Small intestine (tissue), 16 donors: ENCODE measurements at places on chromosomes 11 and 22.

- no peak for DNase-seq
Observed at GRCh38 chr11:97123237-97123636, 733.4 kb downstream of the JRKL start.

- no peak for DNase-seq
Observed at GRCh38 chr22:49997932-49998717, 14.4 kb downstream of the IL17REL start.

DNA sequence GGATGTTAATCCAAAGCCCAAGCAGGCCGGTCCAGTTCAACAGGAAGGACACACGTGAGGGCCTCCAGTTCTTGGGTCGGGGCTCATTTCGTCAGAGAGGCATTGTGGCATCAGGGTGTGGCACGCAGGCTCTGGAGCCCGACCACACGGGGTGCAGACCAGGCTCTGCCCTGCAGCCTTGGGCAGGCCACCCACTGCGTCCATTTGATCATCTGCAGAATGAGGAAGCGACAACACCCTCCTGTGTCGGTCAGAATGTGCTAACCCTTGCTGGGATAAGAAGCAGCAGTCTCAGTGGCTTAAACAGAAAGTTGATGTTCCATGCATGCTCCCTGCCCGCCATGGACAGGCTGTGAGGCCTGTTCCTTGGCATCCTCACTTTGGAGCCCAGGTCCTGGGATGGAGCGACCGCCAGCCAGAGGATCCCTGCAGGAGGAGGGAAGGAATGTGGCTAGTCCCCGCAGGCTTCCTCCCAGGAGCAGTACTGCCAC lies 10.8 kb downstream of the RIBC2 start:
- no peak for DNase-seq

- no peak for DNase-seq
Observed at GRCh38 chr11:118366287-118366686, 6.9 kb downstream of the UBE4A start.

GRCh38 chr22:43200555-43200954 lies 13.6 kb upstream of the TTLL12 start:
- DNase-seq, result no peak

- DNase-seq, result no peak
Observed at GRCh38 chr11:45855308-45855707, 8.0 kb downstream of the CRY2 start.

GRCh38 chr11:115084231-115084630 lies 405.9 kb downstream of the NXPE2 start:
- DNase-seq, result no peak
